ENCODE measurements at places on chromosomes 2 and 18. TPM values are rescaled to one million over a fixed set of nuclear protein-coding genes. Genes with fewer than 3 reads are reported as not detected.

DNA sequence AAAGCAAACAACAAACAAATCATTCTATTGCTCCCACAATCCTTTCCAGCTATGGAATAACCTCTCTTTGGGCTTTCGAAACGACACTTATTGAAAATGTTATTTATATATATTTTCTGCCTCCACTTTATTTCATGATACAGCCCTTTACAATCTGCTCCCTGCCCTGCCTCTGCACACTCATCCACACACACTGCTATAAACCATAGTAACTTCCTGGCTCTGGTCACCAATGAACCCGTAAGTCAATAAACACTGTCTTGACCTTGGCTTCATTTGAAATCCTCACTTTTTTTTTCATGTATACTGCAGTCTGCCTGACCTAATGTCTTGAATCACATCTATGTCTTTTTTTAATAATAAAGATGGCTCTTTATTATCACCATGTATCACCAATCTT is 161.5 kb downstream of the SLC39A10 start:
- no peak for DNase-seq

- no peak for DNase-seq
Observed at GRCh38 chr2:66633631-66634030, 198.7 kb downstream of the MEIS1 start.

The XIRP2 gene
- total RNA-seq = 0.24 TPM

The DES gene
- total RNA-seq = 376 TPM

GRCh38 chr2:19649142-19649541 is 252.6 kb downstream of the TTC32 start:
- DNase-seq = no peak

The LONRF2 gene
- total RNA-seq = not detected

- DNase-seq = peak; percentile 9
Observed at GRCh38 chr18:3067722-3068121, 54.8 kb upstream of the LPIN2 start.

All from SJCRH30 (cell line).